ENCODE measurements at places on chromosomes 12 and 14.
A peak's percentile ranks its signal among the peaks of the same experiment; 100 is the strongest.

DNA sequence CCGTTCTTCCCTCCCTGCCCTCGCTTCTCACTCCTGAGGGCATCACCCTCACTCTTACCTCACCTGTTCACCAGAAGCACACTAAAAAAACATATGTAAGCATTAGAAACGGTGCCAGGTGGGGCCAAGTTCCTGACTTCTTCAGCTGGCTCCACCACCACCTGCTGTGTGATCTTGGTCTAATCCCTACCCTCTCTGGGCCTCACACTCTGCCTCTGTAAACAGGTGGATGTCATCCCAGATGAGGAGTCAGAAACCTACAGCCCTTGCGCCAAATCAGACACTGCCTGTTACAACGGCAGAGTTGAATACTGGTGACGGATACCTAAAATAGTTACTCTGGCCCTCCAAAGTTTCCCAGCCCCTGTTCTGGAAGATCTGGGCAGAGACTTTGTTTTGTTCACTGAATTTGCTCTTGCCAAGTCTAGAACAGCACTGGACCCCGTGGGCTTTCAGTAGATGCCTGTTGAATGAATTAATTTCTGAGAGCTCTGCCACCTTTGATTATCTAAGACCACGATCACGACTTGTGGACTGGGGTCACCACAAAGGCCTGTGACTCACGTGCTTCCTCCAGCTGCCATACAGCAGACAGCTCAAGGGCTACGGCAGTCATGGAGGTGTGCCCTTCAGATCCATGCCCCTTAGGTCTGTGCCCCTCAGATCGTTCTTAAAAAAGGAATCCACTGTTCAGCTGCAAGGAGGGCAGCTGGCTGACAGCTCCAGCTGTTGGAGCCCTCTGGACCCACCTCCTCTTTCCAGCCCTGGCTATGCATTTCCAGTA, 71.9 kb downstream of the GSC start:
- DNase-seq: no peak

DNA sequence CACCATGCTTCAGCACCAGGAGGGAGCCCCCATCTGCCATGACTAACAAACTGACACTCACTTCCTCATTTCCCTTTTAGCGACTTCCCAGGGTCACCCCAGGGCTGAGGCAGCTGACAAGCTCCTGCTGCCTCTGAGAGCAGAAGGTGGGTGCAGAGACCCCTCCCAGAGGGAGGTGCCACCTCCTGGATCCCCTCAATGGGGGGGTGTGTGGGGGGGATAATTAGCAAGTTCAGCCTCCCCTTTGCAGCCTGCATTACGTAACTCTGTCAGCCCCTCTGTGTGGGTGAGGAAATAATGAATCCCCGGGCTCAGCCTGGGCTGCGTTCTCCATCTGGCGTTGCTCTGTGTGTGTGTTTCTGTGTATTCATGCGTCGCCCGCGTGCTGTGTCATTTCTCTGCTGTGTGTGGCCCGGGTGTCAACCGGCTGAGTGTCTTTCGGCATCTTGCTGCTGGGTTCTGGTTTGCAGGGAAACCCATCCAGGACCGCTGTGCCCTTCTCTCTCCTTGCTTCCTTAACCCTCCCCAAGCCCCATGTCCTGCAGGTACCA, 28.0 kb downstream of the NOS1 start:
- DNase-seq: no peak

GRCh38 chr14:61183196-61183885, 97.8 kb downstream of the TMEM30B start:
- peak; percentile 33 for DNase-seq

DNA sequence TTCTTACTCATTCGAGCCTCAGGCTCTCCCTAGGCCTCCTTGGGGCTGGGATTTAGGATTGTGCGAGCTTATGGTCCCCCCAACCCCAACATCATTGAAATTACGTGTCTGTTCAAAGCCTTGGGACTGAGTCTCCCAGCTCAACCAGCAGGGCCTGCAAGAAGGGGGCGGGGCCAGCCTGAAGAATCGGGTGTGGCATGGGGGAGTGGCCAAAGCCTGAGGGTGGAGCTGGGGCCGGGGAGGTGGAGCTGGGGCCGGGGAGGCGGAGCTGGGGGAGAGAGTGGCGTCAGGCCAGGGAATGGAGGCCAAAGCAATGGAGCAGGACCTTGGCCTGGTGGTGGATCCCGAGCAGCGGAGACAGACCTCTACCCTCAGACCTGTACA, 24.3 kb upstream of the HSPB8 start:
- no peak for DNase-seq

DNA sequence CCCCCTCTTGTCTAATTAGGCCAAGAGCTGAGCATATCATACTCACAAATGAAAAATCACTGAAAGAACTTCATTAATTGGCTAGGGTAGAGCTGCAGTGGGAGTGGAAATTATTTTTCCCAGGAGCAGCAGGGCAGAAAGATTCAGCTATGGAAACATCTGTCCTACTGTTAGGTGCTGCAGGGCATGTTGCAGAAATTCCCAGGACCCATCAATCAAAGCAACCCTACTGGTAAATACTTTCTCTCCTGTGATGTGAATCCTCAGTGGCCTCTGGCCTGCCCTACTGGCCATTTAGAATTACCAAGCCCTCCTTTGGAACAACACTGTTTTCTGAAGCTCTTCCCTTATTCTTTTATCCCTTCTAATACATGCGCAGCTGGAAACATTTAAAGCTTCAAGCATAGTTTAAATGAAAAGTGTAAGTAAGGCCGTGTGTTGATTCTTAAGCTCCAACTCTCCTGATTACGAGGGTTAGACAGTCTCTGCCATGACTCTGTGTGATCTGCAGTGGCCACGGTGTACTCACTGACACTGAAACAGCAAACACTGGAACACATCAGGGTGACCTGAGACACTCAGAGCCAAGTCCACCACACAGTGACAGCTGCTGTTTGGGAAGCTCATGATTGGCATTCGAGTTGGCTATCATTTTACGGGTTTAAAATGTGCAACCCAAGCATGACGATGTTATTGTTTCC, 62.6 kb upstream of the TMCC3 start:
- no peak for DNase-seq

DNA sequence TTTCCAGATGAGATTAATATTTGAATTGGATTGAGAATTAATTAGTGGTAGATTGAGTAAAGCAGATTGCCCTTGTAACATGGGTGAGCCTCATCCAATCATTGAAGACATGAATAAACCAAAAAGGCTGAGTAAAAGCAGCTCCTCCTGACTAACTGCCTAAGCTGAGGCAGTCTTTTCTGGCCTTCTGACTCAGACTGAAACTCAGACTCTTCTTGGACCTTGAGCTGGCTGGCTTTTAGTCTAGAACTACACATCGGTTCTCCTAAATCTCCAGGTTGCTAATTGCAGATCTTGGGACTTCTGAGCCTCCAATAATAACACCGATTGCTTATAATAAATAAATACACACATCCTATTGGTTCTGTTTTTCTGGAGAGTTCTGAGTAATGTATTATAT, 24.0 kb downstream of the FKBP11 start:
- peak; percentile 36 for DNase-seq

- no peak for DNase-seq
These were observed 233.5 kb downstream of the PPM1H start for GRCh38 chr12:62701492-62701891.

DNA sequence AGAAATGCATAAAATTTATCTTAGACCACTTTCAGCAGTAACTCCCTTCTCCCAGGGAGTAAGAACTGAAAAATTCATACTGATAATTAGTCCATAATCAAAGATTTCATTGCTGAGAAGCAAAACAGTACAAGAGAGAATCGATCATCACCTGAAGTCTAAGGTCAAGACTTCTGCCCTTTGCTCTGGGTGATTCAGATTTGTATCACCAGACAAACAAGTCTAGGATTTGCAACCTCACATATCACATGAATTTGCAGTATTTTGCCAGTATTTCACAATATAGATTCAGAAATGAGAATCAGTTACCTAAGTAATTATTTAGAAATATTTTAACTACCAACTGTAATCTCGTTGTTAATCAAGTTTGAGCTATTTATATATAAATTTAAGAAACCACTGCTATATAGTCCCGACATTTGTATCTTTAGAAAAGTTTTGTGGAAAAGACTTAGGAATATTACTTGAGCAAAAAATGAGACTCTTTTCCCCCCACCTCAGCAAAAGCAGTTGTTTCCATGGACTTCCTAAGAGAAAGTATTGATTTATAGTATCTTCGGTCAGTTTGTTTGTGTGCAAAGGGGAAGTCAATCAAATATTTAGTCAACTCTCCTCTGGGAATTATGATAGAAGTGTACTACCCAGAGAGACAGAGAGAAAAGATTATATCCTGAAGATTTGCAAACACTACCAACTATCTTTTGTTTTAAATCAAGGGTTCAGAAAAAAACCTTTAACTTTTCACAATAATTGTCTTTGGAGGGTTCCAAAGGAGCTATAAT, 840.1 kb downstream of the TRHDE start:
- DNase-seq: no peak

DNA sequence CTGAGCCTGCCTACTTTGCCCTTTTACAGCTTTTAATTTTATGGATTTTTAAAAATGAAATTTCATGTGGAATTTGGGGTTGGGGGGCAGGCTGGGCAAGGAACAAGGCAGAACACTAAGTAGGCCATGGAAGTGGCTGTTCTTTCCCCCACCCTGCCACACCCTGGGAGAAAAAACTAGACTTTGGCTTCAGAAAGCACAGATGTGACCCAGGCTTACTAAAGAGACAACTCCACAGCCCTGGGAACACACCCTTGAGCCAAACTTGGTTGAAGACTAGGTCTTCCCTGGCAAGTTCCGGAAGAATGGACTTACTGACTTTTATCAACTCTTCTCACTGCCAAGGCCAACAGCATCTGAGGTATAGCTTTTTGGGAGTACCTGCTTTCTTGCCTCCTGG, 40.3 kb downstream of the BAZ2A start:
- no peak for DNase-seq

DNA sequence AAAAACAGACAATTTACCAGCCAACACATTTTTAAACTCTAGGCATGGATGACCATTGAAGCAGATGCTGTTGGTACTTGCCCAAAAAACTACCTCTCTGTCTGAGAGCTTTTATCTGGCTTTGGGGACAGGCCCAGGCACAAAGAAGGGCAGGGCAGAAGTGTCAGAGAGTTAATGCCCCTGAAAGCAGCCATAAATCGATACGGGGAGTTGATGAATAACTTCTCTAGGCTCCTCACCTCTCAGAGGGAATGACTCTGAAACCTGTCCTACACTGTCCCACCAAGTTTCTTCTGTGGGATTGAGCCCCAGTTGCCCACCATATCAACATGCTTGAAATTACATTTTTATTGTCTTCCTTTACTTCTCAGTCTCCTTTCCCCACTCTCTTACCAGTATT, 113.0 kb upstream of the DAAM1 start:
- no peak for DNase-seq

GRCh38 chr12:13252616-13253015, 56.1 kb downstream of the EMP1 start:
- DNase-seq: no peak

DNA sequence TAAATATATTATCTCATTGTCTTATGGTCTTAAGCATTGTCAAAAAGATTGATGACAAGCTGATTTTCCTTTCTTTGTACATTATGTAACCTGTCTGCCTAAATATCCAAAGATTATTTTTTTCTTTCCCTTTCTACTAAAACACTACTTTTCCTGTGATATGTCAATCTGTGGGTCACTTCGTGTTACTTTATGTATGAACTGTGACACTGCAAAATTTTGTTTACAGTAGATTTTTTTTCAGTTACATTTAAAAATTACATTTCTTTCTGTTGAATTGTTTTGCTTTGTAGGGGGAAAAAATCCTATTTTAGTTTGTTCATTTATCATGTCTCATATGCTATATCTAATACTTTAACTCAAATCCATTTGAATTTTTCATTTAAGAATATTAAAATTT, 392.3 kb upstream of the ATXN7L3B start:
- DNase-seq: no peak

- no peak for DNase-seq
These were observed 267.3 kb downstream of the BCAT1 start for GRCh38 chr12:24681570-24681969.

- no peak for DNase-seq
These were observed 214.9 kb upstream of the HMGA2 start for GRCh38 chr12:65609359-65609771.

- DNase-seq: no peak
These were observed 88.6 kb downstream of the KCNK10 start for GRCh38 chr14:88234442-88234841.

DNA sequence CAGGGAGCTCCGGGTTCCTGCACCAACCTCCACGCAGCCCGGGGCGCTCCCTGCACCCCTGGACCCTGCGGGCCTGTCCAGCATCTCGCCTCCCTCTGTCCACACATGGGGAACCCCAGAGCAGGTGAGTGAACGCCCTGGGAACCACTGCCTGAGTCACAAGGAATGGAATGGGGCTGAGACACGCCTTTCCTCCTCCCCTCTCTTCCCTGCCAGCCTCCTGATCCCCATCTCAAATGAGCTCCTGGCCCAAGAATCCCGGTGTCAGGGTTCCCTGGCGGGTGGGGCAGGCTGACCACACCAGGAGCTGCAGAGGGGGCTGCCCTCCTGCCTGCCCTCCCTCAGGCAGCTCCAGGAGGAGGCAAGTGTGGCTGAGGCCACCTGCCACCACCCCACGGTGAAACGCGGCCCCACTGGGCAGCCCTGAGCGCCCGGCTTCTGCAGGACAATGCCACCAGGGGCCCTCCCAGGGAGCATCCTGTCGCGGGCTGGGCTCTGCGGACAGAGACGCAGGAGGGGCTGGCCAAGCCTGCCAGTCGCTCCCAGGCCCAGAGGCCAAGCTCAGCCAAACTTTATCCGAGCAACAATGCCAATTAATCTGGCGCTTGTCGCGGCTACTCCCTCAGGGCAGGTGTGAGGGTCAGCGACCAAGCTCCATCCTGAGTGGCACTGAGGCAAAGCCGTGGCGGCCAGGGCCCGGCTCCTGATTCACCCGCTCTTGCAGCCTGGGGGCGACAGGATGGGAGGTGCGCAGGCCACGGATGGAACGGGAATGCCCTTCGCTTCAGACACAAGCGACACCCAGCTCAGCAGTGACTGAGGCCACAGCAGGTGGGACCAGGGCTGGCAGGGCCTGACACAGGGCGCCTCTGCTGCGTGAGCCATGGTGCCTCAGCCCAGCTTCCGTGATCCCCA, 44.3 kb downstream of the GALNT9 start:
- no peak for DNase-seq

DNA sequence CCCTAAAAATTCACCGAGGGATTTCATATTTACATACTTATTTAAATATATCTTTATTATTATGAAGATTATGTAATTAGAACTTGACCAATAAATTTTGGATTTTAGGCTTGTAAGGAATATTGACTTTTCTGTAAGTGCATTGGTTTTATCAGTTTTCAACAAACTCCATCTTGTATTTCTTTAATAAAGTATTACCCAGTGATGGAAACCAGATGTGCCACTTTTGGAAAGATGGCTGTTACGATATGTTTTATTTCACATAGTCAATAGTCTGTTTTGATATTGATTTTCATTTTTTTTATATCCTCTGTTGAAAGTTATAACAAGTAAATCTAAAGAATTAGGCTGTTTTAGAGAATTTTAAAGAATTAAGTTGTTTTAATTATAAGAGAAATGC, 1.8 kb downstream of the MON2 start:
- DNase-seq: no peak

GRCh38 chr14:74682169-74682952, 30.5 kb downstream of the AREL1 start:
- no peak for DNase-seq

- no peak for DNase-seq
These were observed 851.8 kb downstream of the TMEM121 start for GRCh38 chr14:106378191-106378590.
